MV-4-11 (cell line): ENCODE measurements at places on chromosomes 4 and X.

DNA sequence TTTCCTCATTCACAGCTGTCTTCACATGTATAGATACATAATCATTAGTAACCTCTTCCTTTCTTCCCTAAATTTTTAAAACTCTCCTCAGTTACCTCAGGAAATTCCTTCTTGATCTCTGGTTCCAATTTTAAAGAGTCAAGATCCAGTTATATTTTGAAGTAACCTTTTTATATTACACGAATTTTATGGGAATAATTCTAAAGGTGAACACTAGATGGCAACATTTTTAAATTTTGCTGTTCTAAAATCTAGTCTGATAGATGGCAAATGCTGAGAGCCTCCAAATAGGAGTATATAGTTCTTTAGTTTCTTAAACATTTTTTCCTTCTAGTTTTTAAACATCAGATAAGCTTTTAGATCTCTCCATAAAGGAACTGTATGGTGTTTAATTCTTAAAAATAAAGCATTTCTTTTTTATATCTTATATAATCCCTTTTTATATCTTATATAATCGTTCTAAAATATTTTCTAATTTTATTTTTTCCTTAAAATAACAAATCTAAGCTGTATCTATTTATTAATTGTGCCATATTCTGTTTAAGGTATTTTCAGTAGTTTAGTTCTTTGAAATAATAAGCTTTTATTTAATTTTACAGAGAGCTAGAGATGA, 37.9 kb upstream of the PAPSS1 start:
- DNase-seq, result peak; percentile 41

DNA sequence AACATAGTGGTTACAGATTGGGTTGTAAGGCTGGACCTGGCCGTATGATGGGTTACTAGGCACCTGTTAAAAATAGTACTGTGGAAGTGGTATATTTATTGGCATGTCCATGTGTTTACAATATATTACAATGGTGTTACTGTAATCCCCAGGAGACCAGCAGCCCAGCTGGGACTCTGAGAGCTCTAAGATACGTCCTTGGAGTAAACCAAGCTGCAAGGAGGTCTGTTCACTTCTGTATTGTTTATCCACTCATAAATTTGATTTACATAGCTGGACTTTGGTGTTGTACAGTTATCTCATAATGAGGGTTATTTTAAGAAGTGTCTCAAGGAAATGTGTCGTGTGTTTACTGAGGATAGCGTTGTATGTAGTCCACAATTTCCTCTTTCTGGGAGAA, 93.8 kb downstream of the TBL1X start:
- peak; percentile 67 for DNase-seq

GRCh38 chr4:22515888-22516541, at the start of gene ADGRA3:
Gene ADGRA3, minus strand, starts transcription at chr4:22516066. Its CDS starts 282 bp downstream, at chr4:22515784.
- peak; percentile 11 for DNase-seq

- DNase-seq, result no peak
Observed at GRCh38 chrX:17167915-17168314, 207.1 kb upstream of the NHS start.

GRCh38 chr4:123297836-123298235, 98.8 kb upstream of the SPRY1 start:
- peak; percentile 49 for DNase-seq
